Inflammatory macrophage (primary cell): ENCODE measurements at places on chromosomes 11 and 22.

- no peak for DNase-seq
Observed at GRCh38 chr11:119130662-119131061, 9.3 kb downstream of the HINFP start.

DNA sequence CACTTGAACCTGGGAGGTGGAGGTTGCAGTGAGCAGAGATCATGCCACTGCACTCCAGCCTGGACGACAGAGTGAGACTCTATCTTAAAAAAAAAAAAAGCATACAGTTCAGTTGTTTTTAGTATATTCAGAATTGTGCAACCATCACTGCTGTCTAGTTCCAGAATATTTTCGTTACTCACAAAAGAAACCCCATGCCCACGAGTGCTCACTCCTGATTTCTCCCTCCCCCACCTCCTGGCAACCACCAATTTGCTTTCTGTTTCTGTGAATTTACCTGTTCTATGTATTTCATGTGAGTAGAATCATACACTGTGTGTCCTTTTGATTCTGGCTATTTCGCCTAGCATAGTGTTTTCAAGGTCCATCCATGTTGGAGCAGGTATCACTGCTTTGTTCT lies 24.8 kb downstream of the PTPRJ start:
- peak; percentile 62 for DNase-seq

DNA sequence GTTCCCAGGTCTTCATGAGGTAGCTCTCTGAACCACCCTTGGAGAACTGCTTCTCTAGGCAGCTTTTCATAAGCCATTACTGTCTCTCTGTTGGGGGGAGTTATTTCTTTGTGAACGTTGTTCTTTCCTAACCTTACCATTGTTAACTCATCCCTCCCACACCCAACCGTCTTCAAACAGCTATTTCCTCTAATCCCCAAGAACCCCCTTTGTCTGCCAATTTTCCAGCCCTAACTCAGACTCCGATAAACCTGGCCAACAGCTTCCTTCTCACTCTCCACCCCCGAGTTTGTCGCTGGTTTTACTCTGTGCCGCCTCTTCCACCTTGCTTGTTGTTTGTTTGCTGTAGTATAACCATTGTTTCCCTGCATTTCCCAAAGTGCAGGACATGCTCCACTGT lies 131.5 kb downstream of the CCDC34 start:
- no peak for DNase-seq

DNA sequence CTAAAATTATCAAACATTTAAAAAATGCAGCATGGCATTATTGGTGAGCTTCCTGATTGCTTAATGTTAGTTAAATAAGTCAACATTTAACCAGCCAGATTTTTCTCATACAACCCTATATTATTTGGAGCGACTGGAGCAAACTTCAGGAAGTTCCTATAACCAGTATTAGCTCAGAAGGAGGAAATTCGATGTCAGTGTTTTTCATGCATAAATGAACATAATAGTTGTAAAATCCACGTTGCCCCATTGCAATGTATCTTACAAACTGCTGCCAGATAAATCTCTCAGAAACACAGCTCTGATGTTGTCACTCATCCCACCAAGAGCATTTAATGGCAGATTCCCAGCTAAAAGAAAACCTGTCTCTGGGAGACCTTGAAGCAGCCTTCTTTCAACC lies 278.5 kb downstream of the CASP12 start:
- no peak for DNase-seq

DNA sequence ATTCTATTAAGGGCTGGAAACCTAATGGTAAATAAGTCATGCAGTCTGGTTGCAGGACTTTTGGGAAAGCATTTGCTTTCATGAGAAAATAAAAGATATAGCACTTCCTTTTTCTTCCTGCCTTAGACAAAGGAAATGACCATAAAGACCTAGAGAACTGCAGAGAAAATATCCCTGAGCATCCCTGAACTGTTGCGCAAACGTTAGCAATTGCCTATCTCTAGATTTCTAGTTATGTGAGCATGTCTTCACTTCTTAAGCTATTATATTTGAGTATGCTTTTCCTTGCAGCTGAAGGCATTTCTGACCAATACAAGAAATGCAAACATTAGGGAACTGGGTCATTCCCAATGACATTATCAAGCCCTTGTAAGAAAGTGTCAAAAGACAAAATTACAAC lies 110.6 kb downstream of the KIF18A start:
- DNase-seq = no peak

DNA sequence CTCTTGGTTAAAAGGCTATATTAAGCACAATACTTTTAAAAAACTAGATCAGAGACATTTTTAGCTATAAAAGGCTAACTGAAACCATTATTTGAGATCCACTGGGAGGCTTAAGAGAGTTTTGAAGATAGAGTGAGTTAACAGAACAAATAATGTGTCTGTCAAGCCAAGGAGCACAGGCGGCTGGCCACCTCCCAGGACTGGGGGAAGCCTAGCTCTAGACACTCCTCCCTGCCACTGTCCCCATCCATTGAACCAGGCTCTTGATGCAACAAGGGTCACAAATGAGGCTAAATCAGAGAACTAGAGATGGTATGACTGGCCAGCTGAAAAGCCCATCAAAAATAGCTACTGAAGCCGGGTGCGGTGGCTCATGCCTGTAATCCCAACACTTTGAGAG lies 63.0 kb downstream of the C22orf31 start:
- DNase-seq = no peak

- no peak for DNase-seq
Observed at GRCh38 chr11:41334007-41334933, 125.2 kb downstream of the LRRC4C start.

DNA sequence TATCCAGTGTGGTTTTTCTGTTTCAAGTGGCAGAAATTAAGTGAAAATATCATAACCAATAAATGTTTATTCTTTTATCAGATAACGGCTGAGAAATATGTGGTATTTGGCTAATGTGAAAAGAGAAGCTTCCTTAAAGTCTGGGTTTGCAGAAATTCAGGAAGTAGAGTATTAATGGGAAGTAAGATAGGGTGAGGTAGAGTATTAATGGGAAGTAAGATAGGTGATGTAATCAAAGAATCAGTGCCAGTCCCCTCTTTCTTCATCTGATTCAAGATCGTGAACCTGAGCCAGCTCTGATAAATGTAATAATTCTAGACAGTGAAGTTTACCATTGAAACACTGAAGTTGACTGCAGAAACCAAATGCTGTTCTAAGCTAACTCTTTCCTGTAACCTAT lies 30.9 kb downstream of the TRPC6 start:
- peak; percentile 62 for DNase-seq

DNA sequence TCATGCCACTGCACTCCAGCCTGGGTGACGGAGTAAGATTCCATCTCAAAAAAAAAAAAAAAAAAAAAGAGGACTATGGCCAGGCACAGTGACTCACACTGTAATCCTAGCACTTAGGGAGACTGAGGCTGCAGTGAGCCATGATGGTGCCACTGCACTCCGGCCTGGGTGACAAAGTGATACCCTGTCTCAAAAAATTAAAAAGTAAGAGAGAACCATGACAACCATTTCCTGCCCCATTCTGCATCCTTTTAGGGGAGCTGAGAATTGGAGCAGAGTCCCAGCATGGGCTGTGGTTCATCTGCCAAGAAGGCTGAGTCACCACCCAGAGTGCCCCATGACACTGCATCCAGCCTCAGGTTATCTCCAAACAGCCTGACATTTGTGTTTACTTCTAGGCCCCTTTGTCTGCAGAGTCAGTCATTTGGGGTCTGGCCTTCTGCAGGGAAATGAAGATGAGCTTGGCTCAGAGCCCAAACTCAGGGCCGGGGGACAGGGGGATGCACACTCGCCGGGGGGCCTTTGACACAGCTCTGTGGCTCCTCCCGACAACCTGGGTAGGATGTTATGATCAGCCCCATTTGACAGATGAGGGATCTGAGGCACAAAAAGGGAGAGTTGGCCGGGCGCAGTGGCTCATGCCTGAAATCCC lies 4.7 kb downstream of the CSDC2 start:
- no peak for DNase-seq

GRCh38 chr11:1628506-1629325 lies 859 bp upstream of the KRTAP5-5 start:
- peak; percentile 38 for DNase-seq

- no peak for DNase-seq
Observed at GRCh38 chr11:128942817-128943427, at the start of gene TP53AIP1. Gene TP53AIP1 (minus strand): TSS chr11:128942871. CDS start chr11:128937818, 5,053 bp downstream.

- DNase-seq = peak; percentile 90
Observed at GRCh38 chr22:37696657-37697537, at the start of gene TRIOBP. Gene TRIOBP (plus strand): TSS chr22:37697048. CDS start chr22:37701366, 4,318 bp downstream.

DNA sequence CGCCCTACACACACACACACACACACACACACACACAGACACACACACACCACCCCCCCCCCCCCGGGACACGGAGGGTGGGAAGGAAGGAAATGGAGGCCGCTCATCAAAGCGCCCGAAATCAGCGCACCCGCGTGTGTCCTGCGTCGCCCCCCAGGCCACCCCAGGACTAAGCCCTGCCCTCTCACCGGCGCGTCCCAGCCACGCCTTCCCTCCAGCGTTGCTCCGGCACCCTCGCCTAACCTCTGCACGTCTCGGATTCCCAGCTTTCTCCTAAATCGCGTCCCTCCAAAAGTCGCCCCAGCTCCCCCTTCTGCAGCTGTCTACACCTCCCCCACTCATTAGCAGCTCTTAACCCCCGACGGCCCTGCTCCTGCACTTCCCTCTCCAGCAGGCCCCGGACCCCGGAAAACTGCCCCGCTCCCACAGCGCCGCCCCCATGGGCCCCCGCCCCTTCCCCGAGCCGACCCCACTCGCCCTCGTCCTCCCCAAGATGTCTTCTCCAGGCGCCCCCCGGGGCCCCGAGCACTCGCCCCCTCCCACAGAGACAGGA lies 557 bp downstream of the PACSIN2 start:
- DNase-seq = peak; percentile 40

DNA sequence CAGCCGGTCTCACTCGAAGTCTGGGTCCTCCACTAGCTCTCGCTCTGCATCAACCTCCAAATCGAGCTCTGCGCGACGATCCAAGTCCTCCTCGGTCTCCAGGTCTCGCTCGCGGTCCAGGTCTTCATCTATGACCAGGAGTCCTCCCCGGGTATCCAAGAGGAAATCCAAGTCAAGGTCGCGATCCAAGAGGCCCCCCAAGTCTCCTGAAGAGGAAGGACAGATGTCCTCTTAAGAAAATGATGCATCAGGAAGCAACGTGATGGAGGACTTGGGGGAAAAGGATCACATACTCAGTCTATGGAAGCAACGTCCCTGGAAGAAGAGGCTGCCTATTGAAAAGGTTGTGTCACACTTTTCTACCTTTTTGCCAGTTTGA lies 1.1 kb downstream of the SRSF8 start:
- DNase-seq = peak; percentile 28

DNA sequence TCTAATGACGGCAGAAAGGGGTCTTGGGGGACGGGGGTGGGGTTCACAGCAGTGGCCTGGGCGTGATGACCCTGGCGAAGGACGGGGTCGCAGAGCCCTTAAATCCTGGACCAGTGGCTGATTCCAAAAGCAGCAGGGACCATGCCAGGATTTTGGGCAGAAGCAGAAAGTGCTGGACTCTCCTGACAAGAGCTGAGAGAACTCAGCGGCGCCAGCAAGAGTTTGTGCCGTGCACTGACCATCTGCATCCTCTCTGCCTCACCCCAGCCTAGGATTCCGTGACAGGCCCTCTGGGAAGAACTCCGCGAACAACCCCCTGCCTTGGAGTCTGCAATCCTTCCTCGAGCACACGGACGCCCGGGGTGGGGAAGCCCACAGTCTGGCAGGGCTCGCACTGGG lies 644 bp upstream of the NDUFV1 start:
- no peak for DNase-seq

- no peak for DNase-seq
Observed at GRCh38 chr11:123391646-123392348, 38.3 kb upstream of the GRAMD1B start.

DNA sequence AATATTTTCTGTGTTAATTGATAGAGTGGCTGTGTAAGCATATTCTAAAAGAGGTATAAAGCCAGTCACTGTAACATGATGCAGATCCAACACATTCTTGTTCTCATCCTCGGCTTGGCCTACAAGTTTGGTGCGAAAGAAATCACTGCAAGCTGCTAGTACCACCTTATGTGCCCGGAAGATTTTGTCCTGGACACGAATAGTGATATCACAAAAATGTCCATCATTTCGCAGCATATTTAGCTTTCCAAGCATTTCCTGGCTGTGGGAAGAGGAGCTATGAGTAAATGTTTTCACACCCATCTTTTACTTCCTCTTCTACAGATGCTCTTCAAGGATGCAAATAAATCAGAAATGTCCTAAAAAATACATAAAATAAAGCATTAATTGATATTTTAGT lies 53.1 kb downstream of the ZBTB44 start:
- no peak for DNase-seq

- no peak for DNase-seq
Observed at GRCh38 chr22:21926728-21927127, 25.9 kb downstream of the PPM1F start.

DNA sequence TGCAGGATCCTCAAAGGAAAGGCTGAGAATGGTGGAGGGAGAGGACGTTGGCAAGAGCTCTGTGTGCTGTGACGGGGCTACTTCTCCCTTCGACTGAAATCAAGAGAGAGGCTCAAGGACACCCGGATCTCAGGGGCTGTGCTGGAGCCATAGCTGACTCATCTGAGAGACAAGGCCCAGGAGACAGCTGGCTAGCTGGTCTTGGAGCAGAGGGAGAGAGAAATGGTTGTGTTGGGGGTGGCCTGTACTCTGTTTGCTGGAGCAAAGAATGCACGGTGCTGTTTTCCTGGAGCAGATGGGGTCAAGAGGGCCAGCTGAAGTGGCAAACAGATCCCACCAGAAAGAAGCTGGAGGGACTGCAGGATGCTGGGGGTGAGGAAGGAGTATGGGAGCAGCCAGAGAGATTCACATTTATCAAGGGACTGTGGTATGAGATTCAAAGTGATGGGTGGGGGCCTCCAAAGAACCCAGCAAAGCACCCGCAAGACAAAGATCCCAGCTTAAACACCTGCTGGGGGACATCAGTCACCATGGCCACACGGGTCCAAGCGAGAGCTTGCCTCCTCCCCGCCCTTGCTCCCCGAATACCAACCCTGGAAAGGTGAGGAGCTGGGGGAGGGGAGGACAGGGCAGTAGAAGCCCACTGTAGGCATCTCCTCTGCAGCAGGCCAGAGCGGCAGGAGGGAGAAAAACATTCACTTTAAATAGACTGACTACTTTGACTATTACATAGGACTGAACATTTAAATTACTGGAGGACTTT lies 40.8 kb downstream of the MAP6 start:
- DNase-seq = no peak

GRCh38 chr11:70225681-70226177 lies 22.6 kb downstream of the FADD start:
- no peak for DNase-seq

- peak; percentile 9 for DNase-seq
Observed at GRCh38 chr11:33362051-33362910, 105.1 kb downstream of the HIPK3 start.

GRCh38 chr11:97908354-97908753 lies 1112.4 kb upstream of the CNTN5 start:
- no peak for DNase-seq

- DNase-seq = peak; percentile 81
Observed at GRCh38 chr11:67286621-67287333, 2.3 kb upstream of the ANKRD13D start.

DNA sequence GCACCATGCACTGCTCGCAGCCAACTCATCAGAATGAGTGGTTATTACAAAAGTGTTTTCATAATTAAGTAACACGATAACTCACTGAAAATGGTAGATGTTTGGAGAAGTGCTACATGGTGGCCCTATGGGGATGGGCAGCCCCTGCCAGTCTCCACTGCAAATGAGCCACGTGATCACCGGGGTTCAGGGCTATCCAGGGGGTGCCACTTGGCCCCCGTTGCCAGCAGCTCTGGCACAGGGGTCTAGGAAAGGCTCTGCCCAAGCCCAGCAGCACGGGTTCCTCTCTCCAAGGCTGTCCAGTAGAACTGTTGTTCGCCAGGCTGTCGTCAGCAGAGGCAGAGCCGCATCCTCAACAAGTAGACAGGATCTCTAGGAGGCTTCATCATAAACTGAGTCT lies 382.1 kb upstream of the B3GAT1 start:
- DNase-seq = no peak
